ENCODE measurements at places on chromosomes 7 and 10.

DNA sequence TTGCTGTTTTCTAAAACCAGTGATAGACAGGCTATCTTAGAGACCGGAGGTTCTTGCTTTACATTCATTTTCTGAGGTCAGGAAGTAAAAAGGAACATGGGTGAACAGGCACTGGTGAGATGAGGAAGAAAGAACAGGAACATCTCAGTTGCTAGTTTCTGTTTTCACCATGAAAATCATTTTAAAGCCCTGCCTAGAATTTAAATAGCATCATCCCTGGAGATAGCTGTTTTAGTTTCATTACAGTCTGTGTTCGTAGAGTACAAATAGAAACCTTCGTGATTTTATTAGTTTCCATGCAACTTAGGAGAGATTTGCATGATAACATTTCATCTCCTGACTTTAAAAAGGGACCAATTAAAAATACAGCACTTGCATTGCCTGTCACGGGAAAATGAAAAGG lies 14.7 kb downstream of the KCNMA1 start:
- DNase-seq: peak; percentile 69

- DNase-seq: no peak
Observed at GRCh38 chr10:67815571-67816059, 22.4 kb downstream of the DNAJC12 start.

- peak; percentile 71 for DNase-seq
Observed at GRCh38 chr10:70115948-70116682, 16.5 kb downstream of the AIFM2 start.

DNA sequence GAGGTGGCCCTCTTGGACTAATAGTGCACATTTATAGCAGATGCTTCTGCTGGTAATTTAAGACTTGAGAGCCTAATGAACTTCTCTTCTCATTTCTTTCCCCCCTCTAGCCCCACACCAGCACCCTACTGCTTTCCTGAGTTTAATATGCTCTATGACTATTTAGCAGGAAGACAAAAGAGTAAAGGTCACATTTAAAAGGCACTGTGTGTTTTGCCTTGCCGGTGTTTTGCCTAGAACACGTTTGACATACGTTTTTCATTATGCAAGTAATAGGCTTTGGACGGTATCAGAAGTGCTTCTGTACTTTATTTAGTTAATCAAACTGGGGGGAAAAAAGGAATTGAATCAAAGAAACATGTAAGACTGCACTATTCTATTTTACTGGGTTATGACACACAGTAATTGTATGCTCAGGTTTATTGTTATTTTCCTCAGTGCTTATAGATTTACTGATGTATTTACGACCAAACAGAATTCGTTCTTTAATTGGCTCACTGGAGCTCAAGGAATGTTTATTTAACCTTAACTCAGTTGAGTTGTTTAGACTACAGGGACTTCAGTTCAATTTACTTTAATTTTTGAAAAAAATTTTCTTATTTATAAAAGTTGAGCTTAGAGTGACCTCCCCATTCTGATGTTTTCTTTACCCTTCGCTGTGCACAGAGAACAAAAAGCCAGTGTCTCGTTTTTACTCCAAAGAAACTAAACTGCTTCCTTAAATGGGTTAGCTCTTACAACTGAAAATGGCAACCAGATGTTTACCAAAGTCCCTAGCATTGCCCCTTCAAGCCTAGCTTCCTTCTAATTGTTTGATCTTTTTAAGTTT lies 35.4 kb downstream of the CPED1 start:
- DNase-seq: no peak

DNA sequence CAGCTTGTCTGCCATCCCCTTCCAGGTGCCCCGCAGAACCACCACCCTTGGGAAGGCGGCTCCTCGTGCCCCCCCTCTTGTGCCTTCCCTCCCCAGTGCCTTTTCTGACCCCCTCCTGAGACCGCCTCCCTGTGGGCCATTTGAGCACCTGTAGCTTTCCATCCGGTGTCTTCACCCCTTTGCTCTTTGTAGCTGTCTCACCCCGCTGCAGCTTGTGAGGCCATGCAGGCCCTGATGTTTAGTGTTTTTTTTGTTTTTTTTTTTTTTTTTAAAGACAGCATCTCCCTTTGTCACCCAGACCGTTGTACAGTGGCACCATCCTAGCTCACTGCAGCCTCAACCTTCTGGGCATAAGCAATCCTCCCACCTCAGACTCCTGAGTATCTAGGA lies 52.5 kb downstream of the CUX1 start:
- no peak for DNase-seq
